ENCODE measurements at places on chromosomes 3 and 15.

- no peak for DNase-seq
Observed at GRCh38 chr3:194318511-194319161, 32.5 kb downstream of the CPN2 start.

GRCh38 chr3:156285626-156286025 lies 165.2 kb downstream of the KCNAB1 start:
- no peak for DNase-seq

DNA sequence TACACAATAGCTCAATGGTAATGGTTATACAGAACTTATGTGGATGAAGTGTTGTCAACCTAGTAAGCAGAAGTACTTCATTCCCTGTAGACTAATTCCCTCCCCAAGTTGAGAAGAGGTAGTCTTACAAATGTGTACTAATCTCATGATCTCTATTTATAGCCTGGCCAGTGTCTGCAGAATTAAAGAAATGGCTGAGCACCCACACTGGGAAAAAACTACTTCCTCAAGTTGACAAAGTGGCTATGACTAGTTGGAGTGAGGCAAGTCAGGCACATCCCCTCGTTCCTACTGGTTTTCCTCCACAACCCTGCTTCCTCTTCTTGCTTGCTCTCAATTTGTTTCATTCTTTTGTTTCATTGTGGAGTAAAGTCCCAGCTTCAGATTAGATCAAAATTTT lies 566.7 kb upstream of the ZNF717 start:
- peak; percentile 10 for DNase-seq

DNA sequence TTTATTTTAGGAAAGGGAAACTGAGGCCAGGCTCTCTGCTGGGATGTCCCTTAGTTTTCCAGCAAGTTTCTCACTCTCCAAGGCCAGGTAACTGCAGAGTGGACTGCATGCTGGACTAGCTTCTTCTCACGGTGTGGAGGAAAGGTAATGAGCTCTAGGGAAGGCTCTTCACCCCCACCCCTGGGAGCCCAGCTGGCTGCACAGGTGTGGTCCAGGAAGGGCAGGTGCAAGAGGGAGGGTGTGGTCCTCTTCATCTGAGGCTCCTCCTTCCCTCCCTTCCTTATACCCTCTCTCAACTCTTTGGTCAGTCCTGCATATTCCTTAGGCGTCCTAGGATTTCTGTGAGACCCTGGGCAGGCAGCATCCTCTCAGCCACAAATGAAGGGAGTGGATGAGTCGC lies 33.9 kb downstream of the RNU5B-1 start:
- no peak for DNase-seq

- no peak for DNase-seq
Observed at GRCh38 chr3:80055306-80055705, 287.5 kb upstream of the ROBO1 start.

- no peak for DNase-seq
Observed at GRCh38 chr3:75001330-75001729, 386.9 kb upstream of the CNTN3 start.

DNA sequence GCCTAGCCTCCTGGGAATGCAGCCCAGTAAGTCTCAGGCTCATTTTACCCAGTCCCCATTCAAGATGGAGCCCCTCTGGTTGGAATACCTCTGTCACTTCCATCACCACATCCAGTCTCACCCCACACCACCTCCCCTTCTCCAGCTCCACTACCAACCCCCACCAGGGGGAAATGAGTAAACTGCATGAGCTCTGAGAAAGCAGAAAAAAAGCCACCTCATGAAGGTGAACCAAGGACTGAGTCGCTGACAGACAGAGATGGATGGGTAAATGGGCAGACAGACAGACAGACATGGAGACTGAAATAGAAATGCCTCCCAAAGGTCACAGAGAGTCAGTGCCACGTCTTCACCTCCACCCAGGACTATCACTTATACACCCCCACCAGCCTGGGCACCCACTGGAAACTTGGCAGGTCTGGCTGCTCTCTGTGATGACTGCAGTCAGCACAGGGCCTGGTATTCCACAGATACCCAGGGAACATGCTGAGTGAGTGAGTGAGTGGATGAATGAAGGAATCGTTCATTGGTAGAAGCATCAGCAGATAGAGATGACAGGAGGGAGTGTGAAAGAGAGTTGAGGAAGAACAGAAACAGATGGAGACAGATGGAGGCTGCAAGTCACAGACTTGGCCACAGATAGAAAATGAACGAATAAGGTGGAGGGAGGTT lies 4.9 kb upstream of the LOXL1 start:
- DNase-seq = peak; percentile 45

GRCh38 chr3:126718561-126719445 lies 14.8 kb downstream of the CHCHD6 start:
- no peak for DNase-seq

- peak; percentile 62 for DNase-seq
Observed at GRCh38 chr3:179811321-179812095, 158.7 kb downstream of the USP13 start.

GRCh38 chr3:13134166-13134878 lies 61.1 kb upstream of the IQSEC1 start:
- DNase-seq = no peak

GRCh38 chr3:71245971-71246880 lies 337.3 kb downstream of the FOXP1 start:
- no peak for DNase-seq

DNA sequence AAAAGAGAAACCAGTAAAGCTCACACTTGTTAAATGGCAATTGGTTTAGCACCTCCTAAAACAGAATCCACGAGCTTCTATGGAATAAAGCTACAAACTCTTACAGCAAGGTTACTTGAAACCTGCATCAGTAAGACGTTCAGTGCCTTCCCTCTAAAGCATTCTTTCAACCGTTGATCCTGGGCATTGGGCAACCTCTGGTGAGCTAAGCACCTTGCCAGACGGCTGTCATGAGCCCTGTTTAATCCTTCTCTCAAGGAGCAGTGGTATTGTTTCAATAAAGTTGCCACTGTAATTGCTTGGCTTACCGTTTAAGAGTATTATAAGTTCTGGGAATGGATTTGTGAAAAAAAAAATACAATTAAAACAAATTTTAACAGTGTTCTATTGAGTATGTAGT lies 75.0 kb downstream of the COL8A1 start:
- no peak for DNase-seq
